ENCODE measurements at places on chromosomes 13 and 19.

GRCh38 chr13:113883314-113883811 is 19.5 kb upstream of the GAS6 start:
- DNase-seq, result no peak

- no peak for DNase-seq
Measured at GRCh38 chr13:112772929-112773328, 83.1 kb downstream of the ATP11A start.

DNA sequence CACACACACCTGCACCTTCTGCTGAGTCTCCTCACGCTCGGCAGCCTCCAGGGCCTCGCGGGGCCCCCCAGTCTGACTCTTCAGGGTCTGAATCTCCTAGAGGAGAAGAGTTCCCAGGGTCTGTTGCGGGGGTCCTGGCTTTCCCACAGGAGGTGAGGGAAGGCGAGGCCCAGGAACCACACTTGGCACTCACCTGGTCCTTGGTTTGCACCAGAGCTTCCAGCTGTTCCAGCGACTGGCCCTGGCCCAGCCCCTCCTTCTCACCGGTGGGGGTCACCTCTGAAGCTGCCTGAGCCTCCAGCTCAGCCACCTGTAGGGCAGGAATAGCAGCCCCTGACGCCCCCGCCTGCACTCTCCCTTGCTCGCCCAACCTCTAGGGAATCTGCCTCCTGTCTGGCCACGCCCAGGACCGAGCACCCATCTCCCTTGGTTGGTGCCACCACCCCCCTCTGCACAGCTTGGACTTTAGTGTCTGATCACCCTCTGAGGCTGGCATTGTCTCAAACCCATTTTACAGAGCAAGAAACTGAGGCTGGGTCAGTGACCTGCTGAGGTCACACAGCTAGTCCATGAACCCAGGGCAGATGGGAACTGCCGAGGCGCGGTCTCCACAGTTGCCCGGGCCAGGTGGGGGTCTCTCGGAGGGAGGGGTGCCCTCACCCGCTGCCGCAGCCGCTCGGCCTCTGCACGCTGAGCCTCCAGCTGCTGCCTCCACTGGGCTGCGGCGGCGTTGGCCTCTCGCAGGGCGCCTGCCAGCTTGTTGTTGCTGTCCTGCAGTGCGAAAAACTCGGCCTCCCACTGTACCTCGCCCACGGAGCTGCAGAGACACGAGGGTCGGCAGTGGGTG is 9.5 kb downstream of the HOMER3 start:
- DNase-seq, result no peak

DNA sequence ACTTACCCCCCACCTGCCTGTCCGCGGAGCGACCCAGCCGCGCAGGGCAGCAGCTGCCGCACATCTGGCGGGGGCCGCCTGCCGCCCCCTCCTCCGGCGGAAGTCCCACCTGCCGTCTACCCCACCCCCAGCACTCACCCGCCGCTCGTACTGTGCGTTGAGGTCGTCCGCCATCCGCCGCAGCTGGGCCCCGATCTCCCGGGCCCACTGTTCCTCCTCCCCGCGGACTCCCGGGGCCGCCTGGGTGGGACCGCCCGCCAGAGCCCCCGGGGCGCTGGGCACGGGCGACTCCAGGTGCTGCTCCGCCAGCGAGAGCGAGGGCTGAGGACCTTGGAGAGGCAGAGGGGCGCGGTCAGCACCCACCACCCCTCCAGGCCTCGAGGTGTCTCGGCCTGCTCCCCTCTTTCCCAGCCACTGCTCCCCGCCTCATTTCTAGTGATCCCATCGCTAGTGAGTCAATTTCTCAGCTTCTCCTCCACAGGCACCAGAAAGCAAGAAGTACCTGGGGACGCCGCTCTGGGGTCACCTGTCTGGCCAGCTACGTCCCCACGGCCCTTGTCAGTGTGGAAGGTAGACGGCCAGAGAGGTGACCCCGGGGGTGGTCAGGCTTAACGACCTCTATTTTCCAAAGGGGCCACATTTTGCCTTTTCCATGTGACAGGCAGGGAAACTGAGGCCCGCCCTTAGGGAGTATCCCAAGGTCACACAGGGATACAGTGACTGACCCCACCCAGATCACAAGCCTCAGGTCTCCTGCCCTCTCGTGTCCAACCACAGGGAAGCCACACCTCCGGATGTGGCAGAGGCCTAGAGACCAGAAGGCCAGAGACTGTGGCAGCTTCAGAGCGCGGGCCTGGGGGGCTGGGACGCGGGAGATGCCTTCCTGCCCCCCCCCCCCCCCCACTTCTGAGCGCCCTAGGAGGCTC is 4.3 kb downstream of the BBC3 start:
- peak; percentile 34 for DNase-seq

- no peak for DNase-seq
Measured at GRCh38 chr13:80278706-80279105, 62.2 kb downstream of the SPRY2 start.

- no peak for DNase-seq
Measured at GRCh38 chr19:6269101-6269886, 10.5 kb downstream of the MLLT1 start.

GRCh38 chr13:101624210-101624922 is 171.9 kb downstream of the ITGBL1 start:
- DNase-seq, result no peak

DNA sequence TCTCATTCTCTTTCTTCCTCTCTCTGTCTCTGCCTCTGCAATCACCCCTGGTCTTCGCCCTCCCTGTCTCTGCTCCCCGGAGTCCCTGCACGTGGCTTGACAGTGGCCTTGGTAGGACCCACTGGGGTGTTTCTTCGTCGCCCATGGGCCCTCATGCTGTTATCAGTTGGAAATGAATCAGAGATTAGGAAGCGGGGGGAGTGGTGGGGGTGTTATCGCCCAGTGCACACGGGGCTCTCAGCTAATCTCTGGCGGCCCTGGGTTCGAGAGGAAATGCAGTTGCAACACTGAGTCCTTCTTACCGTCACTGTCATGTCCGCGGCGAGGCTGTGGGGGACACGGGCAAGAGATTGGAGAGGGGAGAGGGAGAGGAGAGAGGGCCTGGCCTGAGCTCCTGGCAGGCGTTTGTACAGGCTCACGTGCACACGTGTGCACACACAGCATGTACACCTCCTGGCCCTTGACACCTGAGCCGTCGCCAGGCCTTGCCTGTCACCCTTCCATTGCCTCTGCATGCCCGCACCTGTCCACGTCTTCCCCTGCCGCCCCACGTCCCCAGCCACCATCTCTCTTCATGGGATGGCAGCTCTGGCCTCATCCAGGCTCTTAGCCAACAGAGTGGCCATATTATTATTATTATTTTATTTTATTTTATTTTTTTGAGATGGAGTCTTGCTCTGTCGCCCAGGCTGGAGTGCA is 37.8 kb upstream of the SLC7A10 start:
- no peak for DNase-seq

DNA sequence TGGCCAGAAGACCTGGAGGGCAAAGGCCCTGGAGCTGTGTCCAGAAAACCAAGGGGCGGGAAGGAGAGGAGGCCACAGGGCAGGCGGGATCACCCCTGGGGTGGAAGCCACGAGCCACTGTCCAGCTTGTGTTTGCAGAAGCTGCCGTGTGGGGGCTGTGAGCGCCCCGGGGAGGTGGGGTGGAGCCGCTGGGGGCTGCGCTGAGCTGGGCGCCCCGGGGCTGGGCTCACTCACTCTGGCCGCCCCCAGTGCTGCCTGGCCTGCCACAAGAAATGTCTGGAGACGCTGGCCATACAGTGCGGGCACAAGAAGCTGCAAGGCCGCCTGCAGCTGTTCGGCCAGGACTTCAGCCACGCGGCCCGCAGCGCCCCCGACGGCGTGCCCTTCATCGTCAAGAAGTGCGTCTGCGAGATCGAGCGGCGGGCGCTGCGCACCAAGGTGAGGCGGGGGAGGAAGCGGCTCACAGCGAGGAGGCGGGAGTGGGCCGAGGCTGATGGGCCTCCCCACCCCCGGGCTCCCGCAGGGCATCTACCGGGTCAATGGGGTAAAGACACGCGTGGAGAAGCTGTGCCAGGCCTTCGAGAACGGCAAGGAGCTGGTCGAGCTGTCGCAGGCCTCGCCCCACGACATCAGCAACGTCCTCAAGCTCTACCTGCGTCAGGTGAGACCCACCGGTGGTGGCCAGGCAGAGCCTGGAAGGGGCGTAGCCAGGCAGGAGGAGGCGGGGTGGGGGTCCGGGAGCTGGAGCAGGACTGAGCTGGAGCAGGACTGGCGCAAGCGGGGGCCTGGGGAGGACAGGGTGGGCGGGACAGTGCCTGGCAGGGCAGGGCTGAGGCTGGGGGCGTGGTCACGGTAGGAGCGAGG is 13.6 kb downstream of the POLR2E start:
- peak; percentile 16 for DNase-seq

GRCh38 chr19:6325614-6326013 is 7.8 kb downstream of the ACER1 start:
- DNase-seq, result no peak

- DNase-seq, result no peak
Measured at GRCh38 chr19:7980168-7980567, 25.3 kb downstream of the ELAVL1 start.

DNA sequence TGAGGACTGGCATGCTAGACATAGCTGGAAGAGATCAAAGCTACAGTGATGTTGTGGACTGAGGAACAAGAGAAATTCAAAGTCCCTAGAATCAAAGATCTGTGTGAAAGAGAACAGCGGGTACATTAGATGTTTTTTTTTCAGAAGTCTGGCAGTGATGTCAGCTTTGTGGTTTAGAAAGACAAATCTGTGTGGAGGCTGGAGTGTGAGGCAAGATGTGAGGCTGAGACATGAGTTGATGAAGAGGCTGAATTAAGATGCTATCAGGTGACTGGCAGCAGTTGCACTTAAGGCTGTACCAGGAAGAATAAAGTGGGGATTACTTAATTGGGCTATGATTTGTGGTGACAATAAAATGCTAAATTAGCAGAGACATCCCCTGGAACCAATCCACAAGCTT is 46.5 kb downstream of the DNAJC3 start:
- no peak for DNase-seq

GRCh38 chr13:113091211-113091771 is 14.3 kb upstream of the F7 start:
- no peak for DNase-seq

DNA sequence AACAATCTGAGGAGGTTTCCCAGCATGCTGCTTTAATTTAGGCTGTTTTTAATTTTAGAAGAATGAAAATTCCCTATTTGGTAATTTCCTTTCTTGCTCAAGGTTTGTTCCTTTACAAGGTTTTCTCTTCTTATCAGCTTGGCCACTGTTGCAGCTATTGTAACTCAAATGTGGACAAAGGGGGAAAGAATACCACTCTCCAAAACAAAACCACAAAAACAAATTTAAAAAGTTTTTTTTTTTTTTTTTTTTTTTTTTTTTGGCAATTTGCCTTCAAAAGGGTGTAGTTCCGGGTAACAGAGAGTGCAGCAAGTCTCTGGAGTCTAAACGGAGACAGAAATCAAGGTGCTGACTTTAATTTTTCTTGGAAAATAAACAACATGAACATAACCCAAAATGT is 306.4 kb upstream of the ARGLU1 start:
- DNase-seq, result no peak

DNA sequence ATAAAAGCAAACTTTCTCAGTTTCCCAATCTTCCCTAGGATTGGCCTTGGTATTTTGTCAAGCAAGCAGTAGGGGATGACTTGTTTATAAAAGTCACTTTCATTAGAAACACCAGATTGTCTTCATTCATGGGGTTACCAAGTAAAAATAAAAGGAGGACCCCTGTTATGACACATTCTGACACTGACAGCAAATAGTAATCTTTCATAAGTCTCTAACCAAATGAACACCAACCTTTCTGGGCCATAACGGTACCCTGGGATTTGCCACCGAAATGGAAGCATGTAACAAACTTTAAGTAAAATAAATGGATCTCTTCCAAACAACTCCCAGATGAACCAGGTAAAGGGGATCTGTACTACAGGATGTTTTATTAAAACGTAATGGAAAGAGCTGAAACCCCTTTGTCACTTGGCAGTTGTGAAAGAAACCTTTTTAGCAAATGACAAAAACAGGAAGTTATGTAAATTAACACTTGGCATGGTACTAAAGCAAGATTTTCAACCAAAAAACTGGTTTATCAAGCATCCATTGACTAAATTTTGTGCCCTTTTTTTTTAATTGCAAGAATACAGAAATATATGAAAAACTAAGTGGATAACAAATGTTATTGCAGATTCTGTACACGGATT is 335.6 kb downstream of the RBM26 start:
- no peak for DNase-seq

- no peak for DNase-seq
Measured at GRCh38 chr19:48392860-48393558, 459 bp upstream of the GRIN2D start.

DNA sequence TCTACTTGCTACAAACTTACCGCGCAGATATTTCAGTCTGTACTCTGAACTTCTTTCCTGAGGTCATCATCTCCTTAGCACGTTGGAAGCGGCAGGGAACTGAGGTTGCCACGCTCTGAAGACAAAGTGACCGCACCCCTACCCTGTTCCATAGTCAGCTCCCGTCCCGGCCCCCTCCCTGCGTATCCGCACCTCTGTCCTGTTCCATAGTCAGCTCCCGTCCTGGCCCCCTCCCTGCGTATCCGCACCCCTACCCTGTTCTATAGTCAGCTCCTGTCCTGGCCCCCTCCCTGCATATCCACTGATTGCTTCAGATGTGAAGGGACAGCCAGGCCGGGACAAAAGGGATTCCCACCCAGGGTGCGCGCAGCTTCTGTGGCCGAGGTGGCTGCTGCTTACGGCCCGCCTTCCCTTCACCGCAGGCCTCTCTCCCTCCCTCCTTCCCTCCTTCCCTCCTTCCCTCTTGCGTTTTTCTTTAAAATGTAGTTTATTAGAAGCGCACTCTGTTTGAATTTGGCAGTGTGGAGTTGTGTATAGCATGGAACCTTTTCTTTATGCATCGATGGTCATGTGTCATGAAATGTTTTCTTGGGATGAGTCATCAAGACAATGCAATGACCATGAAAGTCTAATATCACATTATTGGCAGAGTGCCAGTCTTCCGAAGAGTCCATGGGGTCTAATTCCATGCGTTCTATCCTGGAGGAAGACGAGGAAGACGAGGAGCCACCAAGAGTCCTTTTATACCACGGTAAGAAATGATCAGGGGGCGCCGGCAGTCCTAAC is 21.9 kb upstream of the NDUFS7 start:
- DNase-seq, result no peak

- no peak for DNase-seq
Measured at GRCh38 chr13:102237230-102237629, 164.6 kb downstream of the FGF14 start.

GRCh38 chr13:82477436-82477835 is 1404.8 kb downstream of the SLITRK1 start:
- DNase-seq, result no peak

Data from activated CD8-positive, alpha-beta memory T cell treated with anti-CD3 and anti-CD28 coated beads, Interleukin-2, amount 50 U/mL, for 4 hours (primary cell).